Tibial nerve (tissue), 4 donors: ENCODE measurements at places on chromosomes 7 and 10. TPM values are rescaled to one million over a fixed set of nuclear protein-coding genes. Genes with fewer than 3 reads are reported as not detected.

ZNF438 gene
- total RNA-seq: 26.5 TPM

AGAP6 gene
- 37.5 TPM for total RNA-seq

ACHE gene
- total RNA-seq: not detected

EN2 gene
- not detected for total RNA-seq

UPK3B gene
- total RNA-seq: 8.6 TPM

ANXA8L1 gene
- total RNA-seq: not detected

OR13A1 gene
- total RNA-seq: not detected

GPC2 gene
- 3.1 TPM for total RNA-seq

PLXNA4 gene
- total RNA-seq: 12.7 TPM

ADAMTS14 gene
- total RNA-seq: 6.5 TPM

GNGT1 gene
- total RNA-seq: not detected

LMTK2 gene
- total RNA-seq: 14.4 TPM

IFIT2 gene
- 11.4 TPM for total RNA-seq

KLF14 gene
- 1.5 TPM for total RNA-seq

PAX2 gene
- total RNA-seq: not detected

ZNF365 gene
- not detected for total RNA-seq

FOXP2 gene
- total RNA-seq: 16.4 TPM

CHRM2 gene
- total RNA-seq: not detected

PRF1 gene
- total RNA-seq: 2.7 TPM

LEP gene
- total RNA-seq: 54.3 TPM

GALNT17 gene
- total RNA-seq: 66.0 TPM

MRLN gene
- not detected for total RNA-seq

ZC3HAV1 gene
- 32.2 TPM for total RNA-seq

RPEL1 gene
- not detected for total RNA-seq

A1CF gene
- not detected for total RNA-seq

METTL27 gene
- total RNA-seq: 9.2 TPM

ABCF2 gene
- total RNA-seq: 35.2 TPM

WASL gene
- total RNA-seq: 40.0 TPM

TUBB8 gene
- total RNA-seq: 0.42 TPM

CHST3 gene
- 41.2 TPM for total RNA-seq

PDK4 gene
- total RNA-seq: 931 TPM

LAMB1 gene
- 358 TPM for total RNA-seq

GIMAP6 gene
- total RNA-seq: 31.9 TPM

GNG11 gene
- 21.2 TPM for total RNA-seq

CYP26C1 gene
- not detected for total RNA-seq
